Calu3 (cell line): ENCODE measurements at places on chromosomes 5 and 9.

- no peak for DNase-seq
- no peaks in the 10 kb centered on the region for H3K27me3 ChIP-seq
- H3K27ac ChIP-seq: no peak overlapping the region
These were observed 161.2 kb downstream of the RGS3 start for GRCh38 chr9:113624721-113625120.

GRCh38 chr9:82091100-82091499 is 102.5 kb downstream of the SPATA31D1 start:
- no peak for DNase-seq
- peaks cover 21% of the 10 kb centered on the region for H3K27me3 ChIP-seq
- H3K27ac ChIP-seq: no peak overlapping the region
- no peaks in the 10 kb centered on the region for H3K36me3 ChIP-seq
- no peak overlapping the region for H3K4me3 ChIP-seq

DNA sequence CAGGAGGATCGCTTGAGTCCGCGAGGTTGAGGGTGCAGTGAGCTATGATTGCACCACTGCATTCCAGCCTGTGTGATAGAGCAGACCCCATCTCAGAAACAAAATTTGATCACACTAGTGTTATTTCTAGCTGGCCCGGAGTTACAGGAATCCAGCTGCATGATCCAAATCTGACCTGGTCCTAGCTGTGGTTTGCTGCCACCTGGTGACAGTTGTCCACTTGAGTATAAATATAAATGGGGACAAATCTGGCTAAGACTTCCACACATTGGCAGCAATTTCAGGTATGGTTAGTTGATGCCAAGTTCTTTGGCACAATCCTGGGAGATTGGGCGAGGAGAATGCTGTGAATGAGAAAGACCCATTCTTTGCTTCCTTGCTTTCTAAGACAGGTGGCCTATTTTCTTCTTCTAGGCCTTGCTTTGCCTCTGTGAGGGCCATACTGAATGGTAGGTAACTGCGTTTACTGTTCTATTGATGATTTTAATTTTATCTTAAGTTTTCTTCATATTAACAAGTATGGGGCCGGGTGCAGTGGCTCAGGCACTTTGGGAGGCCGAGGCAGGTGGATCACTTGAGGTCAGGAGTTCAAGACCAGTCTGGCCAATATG is 35.4 kb downstream of the UBE2R2 start:
- H3K27me3 ChIP-seq: no peaks in the 10 kb centered on the region
- H3K36me3 ChIP-seq: no peaks in the 10 kb centered on the region

- no peak for DNase-seq
- H3K27ac ChIP-seq: no peak overlapping the region
- H3K27me3 ChIP-seq: no peaks in the 10 kb centered on the region
- no peak overlapping the region for H3K4me3 ChIP-seq
- H3K36me3 ChIP-seq: peaks cover 4% of the 10 kb centered on the region
These were observed 40.3 kb upstream of the NFIB start for GRCh38 chr9:14354201-14354600.

- H3K27ac ChIP-seq: no peak overlapping the region
- DNase-seq: no peak
- no peaks in the 10 kb centered on the region for H3K36me3 ChIP-seq
- no peak overlapping the region for H3K4me3 ChIP-seq
- no peaks in the 10 kb centered on the region for H3K27me3 ChIP-seq
These were observed 1185.4 kb upstream of the SEMA6A start for GRCh38 chr5:117759849-117760499.

DNA sequence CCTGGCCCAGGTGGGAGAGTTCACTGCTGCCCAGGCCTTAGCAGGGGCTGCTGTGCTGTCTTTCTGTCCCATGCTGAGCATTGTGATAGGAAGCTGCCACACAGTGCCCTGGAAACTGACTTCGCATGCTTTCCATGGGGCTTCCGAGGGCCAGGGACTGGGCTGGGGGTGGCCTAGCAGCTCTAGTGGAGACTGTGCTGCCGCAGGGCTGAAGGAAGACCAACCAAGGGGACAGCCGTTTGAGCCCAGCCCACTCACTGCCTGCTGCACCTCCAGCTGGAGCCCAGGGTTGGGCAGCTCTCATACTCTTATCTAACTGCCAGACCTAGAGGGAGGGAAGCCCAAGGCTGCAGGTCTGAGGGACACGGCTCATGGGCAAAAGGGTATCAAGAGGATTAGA is 79.2 kb downstream of the RGS3 start:
- peaks cover 17% of the 10 kb centered on the region for H3K4me1 ChIP-seq
- no peak overlapping the region for H3K4me3 ChIP-seq
- H3K36me3 ChIP-seq: peaks cover 6% of the 10 kb centered on the region

DNA sequence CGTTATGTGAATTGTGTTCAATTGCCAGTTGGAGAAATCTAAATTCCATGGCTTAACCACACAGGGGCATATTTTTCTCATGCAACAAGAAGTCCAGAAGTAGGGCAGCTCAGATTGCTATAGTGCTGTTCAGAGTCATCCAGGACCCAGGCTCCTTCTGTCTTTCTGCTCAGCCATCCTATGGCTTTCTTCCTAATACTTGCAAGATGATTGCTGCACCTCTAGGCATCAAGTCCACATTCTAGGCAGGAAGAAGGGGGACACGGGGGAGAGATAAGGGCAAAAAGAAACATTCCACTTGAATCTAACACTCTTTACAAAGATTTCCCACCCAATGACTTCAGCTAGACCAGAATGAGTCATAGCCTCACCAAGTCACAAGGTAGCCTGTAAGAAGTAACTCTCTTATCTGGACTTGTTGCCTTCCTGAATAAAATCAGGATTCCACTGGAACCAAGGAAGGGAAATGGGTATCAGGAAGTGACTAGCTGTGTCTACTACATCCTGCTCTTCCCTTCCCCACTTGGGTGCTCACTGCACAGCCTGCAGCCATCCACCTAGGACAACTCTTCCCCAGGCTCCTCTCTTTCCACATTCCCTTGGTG is 5.3 kb downstream of the ERAP2 start:
- peaks cover 27% of the 10 kb centered on the region for H3K36me3 ChIP-seq
- peaks cover 33% of the 10 kb centered on the region for H3K4me1 ChIP-seq
- H3K27me3 ChIP-seq: no peaks in the 10 kb centered on the region
- peak overlapping the region; percentile 86 for H3K27ac ChIP-seq
- no peak for DNase-seq

- no peaks in the 10 kb centered on the region for H3K36me3 ChIP-seq
- DNase-seq: no peak
- H3K27ac ChIP-seq: no peak overlapping the region
- H3K4me3 ChIP-seq: no peak overlapping the region
- no peaks in the 10 kb centered on the region for H3K27me3 ChIP-seq
These were observed 21.2 kb downstream of the GNAQ start for GRCh38 chr9:78010445-78010844.

- H3K27me3 ChIP-seq: no peaks in the 10 kb centered on the region
- no peaks in the 10 kb centered on the region for H3K36me3 ChIP-seq
- no peak overlapping the region for H3K27ac ChIP-seq
- no peaks in the 10 kb centered on the region for H3K4me1 ChIP-seq
- no peak for DNase-seq
- no peak overlapping the region for H3K4me3 ChIP-seq
These were observed 68.2 kb downstream of the ADCY2 start for GRCh38 chr5:7464182-7464581.

GRCh38 chr9:98907055-98907454 is 36.7 kb upstream of the COL15A1 start:
- H3K4me3 ChIP-seq: no peak overlapping the region
- H3K36me3 ChIP-seq: no peaks in the 10 kb centered on the region
- no peak overlapping the region for H3K27ac ChIP-seq
- peaks cover 45% of the 10 kb centered on the region for H3K27me3 ChIP-seq

DNA sequence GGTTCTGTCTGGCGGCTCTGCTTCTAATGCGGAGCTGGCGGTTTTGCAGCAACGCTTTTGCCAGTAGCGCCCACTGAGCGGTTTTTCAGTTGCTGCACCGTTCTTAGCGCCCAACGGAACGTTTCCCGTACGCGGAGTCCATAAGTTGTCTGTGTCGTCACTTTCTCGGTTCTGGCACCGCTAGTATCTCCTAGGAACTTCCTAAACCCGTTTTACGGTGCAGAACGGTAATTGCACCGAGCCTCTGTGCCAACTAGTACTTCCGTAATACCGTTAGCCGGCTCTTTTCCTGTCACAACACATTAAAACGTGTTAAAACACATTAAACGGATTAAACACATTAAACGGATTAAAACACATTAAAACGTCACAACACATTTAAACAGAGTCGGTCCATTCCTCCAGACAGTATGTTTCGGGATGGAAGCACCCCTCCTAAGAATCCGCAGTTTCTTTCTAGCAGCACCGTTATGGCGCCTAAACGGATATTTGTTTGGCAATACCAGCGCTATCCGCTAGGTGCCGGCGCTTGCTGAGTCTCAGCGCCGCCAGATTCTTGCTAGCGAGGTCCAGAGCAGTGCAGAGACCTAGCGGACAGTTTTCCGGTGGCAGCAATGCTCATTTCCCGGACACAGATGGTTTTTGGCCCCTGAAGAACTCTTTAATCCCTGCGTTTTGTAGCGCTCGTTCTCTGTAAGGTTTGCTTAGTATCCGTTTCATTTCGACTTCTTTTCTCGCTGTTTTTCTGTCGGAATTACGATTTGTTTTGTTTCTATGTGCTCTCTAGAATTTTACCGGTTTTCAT is 45.4 kb downstream of the ANXA2R start:
- H3K4me1 ChIP-seq: peaks cover 28% of the 10 kb centered on the region
- peak; percentile 70 for DNase-seq
- peak overlapping the region; percentile 99 for H3K27ac ChIP-seq
- peak overlapping the region; percentile 95 for H3K4me3 ChIP-seq

DNA sequence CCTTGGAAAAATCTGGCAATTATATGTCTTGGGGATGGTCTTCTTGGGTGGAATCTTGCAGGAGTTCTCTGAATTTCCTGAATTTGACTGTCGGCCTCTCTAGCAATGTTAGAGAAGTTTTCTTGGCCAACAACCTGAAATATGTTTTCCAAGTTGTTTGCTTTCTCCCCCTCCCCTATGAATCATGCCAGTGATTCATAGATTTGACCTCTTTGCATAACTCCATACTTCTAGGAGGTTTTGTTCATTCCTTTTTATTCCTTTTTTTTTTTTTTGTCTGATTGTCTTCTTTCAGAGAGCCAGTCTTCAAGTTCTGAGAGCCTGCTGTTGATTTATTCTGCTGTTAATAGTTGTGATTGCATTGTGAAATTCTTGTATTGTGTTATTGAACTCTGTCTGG is 56.7 kb upstream of the SLC44A1 start:
- peak; percentile 13 for DNase-seq
- peaks cover 14% of the 10 kb centered on the region for H3K4me1 ChIP-seq
- H3K27me3 ChIP-seq: no peaks in the 10 kb centered on the region
- no peaks in the 10 kb centered on the region for H3K36me3 ChIP-seq
- H3K27ac ChIP-seq: peak overlapping the region; percentile 73

GRCh38 chr9:8096091-8096490 is 296.5 kb upstream of the DMAC1 start:
- no peak for DNase-seq
- H3K27ac ChIP-seq: no peak overlapping the region
- H3K4me1 ChIP-seq: no peaks in the 10 kb centered on the region
- H3K27me3 ChIP-seq: no peaks in the 10 kb centered on the region
- no peaks in the 10 kb centered on the region for H3K36me3 ChIP-seq

DNA sequence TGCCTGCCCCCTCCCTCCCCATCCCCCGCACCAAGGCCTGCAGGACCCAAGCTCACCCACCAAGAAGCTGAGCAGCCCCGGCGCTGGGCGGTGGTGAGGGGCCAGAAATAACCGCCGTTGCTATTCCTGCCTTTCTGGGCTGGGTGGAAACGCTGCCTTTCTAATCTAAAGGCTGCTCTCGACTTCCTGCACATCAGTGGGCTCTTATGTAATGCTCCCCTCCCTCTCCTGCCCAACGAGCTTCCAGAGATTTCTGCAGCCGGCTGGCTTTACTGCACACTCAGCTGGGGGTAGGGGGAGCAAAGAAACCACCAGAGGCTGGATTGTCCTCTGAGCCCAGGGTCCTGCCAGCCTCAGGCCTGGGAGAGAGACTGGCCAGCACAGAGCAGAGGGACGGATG is 6.9 kb upstream of the EGR1 start:
- no peaks in the 10 kb centered on the region for H3K4me1 ChIP-seq
- H3K27ac ChIP-seq: no peak overlapping the region
- peaks cover 70% of the 10 kb centered on the region for H3K27me3 ChIP-seq

DNA sequence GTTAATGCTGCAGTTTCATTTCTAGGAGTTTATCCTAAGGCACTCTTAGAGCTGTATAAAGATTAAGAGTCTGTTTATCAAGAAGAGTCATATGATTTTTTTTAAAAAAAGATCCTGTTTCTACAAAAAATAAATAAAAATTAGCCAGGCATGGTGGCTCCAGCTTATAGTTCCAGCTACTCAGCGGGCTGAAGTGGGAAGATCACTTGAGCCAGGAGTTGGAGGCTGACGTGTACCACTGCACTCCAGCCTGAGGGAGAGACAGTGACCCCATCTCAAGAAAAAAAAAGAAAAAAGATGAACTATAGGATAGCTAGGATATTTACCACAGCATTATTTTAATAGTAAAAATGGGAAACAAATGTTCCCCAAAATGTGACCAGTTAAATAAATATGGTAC is 3.3 kb upstream of the UBE2D2 start:
- no peaks in the 10 kb centered on the region for H3K27me3 ChIP-seq
- peaks cover 26% of the 10 kb centered on the region for H3K36me3 ChIP-seq
- H3K4me3 ChIP-seq: no peak overlapping the region
- DNase-seq: no peak
- peaks cover 7% of the 10 kb centered on the region for H3K4me1 ChIP-seq
- no peak overlapping the region for H3K27ac ChIP-seq

GRCh38 chr9:81562231-81563019 is 126.9 kb downstream of the TLE1 start:
- peak overlapping the region; percentile 21 for H3K4me3 ChIP-seq
- H3K27ac ChIP-seq: peak overlapping the region; percentile 81
- peaks cover 81% of the 10 kb centered on the region for H3K4me1 ChIP-seq
- DNase-seq: peak; percentile 83
- H3K36me3 ChIP-seq: peaks cover 13% of the 10 kb centered on the region

DNA sequence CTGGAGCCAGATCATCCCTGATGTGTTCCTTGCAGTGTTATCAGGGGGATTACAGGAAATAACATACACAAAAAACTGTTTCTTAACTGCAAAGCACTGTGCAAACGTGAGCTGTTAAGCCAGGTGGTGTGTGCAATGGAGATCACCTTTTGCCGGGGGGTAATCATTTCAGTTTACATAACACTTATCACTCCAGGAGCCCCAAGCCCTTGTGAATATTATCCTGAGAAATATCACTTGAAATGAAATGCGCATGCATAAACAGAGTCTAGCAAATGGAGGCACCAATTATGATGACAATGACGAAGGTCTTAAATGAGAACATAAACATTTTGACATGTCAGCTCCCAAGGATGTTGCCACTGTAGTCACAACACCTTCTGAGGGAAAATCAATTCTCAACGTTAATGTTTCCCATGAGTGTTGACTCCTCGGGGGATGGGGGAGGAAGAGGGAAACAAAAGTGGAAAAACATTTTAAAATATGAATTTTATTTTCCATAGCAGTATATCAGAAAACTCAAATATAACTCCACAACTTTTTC is 54.5 kb upstream of the RAD23B start:
- no peak overlapping the region for H3K27ac ChIP-seq
- H3K27me3 ChIP-seq: no peaks in the 10 kb centered on the region

DNA sequence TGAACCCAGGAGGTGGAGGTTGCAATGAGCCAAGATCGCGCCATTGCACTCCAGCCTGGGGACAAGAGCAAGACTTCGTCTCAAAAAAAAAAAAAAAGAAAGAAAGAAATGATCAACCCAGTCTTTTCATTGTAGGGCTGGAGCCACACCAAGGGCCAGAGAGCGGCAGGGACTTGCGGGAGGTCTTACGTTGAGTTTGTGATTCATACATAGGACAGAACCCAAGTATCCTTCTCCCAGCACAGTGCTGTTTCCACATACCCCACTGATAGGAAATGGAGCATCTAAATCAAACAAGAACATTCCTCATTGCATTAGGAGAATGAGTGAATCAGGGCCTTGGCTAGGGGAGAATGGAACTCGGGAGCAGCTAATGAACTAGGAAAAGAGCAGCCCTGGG is 3.5 kb upstream of the TNIP1 start:
- peak overlapping the region; percentile 85 for H3K27ac ChIP-seq
- DNase-seq: no peak
- H3K36me3 ChIP-seq: peaks cover 76% of the 10 kb centered on the region
- H3K4me3 ChIP-seq: peak overlapping the region; percentile 75
